ENCODE measurements at places on chromosomes 6 and 20.

DNA sequence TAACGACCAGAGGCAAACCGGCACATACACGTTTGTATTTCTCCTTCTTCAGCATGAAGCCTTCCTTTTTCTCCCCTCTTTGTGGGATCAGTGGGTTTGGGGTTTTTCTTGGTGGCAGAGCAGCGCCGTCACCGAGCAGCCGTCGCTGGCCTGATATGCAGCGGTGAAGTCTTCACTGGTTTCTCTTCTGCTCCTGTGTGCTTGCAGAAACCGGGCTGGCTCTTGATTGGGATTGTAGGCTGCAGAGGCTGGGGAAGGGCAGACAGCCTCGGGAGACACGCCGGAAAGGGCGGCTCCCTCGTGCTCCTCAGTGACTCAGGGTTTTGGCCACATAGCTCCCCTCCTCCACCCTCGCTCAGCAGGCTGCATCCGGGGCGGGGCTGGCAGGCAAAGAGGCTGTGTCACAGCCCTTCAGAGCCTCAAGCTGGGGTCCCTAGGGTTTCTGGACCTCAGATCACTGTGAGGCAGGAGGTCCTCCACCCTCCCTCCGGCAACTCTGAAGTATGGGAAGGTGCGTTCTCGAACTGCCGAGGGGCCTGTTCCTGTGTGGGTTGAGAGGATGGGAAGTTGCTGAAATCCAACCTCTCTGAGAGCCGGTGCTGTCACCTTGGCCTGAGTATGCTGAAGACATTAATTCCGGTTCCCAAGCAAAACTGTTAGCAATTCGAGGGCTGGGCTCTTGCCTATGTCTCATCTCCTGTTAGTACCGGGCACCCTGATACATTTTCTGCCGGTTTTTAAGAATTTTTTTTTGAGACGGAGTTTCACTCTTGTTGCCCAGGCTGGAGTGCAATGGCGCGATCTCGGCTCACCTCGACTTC lies 24.2 kb downstream of the NQO2 start:
- peak; percentile 89 for DNase-seq

DNA sequence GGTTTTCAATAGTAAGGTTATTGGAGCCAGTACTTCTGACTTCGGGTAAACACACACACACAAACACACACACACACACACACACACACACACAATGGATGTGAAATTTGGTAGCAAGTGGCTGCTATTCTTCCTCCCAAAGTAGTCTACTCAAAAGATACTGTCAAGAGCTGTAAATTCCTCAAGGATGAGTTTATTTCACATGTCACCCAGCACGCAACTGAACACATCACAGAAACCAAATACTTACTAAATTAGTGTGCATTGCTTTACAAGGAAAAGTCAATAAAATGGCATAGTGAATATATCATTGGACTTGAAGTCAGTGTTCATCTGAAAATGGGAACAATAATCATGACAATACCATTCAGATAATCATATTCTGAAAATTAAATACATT lies 32.9 kb downstream of the MMUT start:
- DNase-seq = no peak

GRCh38 chr6:160933256-160933655 lies 58.3 kb upstream of the MAP3K4 start:
- no peak for DNase-seq

DNA sequence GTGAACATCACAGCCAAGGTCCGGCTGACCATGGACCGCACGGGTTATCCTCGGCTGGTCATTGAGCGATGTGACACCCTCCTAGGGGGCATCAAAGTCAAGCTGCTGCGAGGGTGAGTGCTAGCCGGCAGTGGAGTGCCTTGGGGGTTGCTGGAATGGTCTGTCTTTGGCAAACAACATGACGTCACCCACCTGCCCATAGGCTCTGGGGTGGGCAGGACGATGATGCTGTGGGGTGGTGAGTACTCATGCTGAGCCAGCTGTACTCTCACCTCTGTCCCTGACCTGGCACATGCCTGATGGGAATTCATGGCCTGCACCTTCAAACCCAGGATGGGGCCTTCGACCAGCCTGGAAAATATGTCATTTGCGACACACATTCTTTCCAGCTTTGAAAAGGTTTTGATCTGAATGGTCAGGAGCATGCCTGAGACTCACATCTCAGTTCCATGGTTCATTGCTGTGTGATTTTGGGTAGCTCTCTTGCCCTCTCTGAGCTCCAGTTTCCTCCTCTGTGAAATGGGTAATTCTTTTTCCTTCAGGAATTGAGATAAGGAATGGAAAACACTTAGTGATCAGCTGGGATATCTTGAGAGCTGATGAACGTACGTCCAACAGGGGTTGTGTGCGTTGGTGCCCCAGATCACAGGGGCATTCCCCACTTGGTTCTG lies 6.7 kb downstream of the BPIFB4 start:
- no peak for DNase-seq

DNA sequence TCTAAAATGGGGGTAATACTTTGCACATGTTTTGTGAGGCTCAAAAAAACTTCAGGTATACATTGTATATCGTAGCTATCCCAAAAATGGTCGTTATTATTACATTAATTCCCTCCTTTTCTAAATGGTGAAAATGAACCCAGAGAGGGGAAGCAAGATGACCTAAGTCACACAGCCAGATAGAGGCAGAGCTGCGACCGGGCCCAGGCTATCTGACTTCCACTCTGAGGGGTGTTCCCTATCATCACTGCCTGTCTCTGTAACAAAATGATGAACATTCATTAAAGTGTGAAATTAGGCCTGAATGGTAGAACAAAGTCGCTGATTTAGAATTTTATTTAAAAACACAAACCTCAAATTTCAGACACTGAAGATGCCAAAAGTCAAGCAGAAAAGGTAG lies 29.1 kb upstream of the RIMS4 start:
- no peak for DNase-seq

DNA sequence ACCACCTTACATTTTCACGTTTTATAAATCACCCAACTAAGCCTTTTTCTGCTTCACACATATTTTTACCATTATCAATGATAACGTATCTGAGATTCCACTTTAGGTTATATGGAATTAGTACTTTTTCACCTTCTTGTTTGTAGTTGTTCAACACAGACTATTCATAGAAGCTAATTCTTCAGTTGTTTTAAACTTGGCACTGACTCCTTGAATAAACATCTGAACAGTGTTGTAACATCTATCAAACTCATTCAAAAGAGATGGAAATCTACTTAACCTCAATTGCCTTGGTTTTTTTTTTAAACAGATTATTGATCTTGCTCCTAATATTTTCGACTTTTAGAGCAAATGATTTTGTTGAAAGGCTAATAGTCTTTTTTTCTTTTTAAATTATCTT lies 34.2 kb downstream of the PTPRA start:
- no peak for DNase-seq

- no peak for DNase-seq
Observed at GRCh38 chr6:117303323-117303722, 38.0 kb downstream of the VGLL2 start.

GRCh38 chr20:10356628-10357027 lies 77.4 kb downstream of the MKKS start:
- DNase-seq = no peak

GRCh38 chr20:36440370-36441026 lies 100.8 kb upstream of the MYL9 start:
- DNase-seq = no peak

DNA sequence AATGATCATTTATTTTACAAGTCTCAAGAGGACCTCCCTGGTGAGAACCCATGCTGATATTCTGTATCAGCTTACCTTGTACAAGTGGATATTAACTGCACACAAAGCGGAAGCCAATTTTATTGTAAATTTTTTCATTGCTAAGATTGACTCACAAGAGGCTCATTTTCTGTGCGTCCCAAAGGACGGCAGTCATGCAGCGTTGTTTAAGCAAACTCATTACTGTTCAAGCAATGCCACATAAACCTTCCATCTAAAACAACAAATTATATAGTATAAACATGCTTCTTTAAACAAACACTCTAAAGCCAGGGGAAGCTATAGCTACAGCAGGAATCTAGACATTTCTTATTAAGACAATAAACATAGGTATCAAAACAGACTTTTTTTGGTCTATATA lies 575.3 kb downstream of the FRK start:
- no peak for DNase-seq

GRCh38 chr6:153150752-153151440 lies 19.8 kb upstream of the RGS17 start:
- DNase-seq = no peak

- DNase-seq = no peak
Observed at GRCh38 chr6:138250513-138251247, 32.4 kb upstream of the PBOV1 start.

DNA sequence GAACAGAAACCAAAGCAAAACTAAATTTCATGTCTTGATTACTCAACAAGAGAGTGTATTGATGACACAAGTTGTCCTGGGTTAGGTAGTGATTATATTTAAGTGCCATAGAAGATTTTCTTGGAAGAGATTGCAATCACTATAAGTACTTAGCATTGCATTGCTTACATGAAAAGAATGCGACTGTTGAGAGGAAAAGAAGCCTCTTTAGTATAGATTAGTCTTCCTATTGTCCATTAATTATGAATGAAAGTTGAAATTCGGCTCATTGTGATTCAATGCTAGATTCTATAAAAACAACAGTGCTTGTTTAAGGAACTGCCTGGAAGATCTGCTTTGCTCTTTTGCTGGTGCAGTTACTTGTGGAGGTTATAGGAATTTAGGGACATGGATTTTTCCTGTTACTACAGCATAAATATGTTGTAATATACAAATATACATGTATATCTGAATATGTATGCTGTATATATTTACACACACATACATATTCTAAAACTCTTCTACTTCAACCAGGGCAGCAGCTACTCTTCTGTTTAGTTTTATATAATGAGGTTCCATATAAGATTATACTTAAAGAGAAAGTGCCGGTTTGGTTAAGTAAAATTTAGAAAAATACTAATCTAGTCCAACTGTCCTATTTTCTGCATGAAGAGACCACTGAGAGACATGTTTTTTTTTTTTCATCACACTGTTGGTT lies 796.3 kb downstream of the KIF16B start:
- DNase-seq = no peak

GRCh38 chr6:124738482-124738881 lies 223.8 kb upstream of the RNF217 start:
- no peak for DNase-seq

- DNase-seq = no peak
Observed at GRCh38 chr20:59424976-59425375, 124.6 kb downstream of the EDN3 start.

DNA sequence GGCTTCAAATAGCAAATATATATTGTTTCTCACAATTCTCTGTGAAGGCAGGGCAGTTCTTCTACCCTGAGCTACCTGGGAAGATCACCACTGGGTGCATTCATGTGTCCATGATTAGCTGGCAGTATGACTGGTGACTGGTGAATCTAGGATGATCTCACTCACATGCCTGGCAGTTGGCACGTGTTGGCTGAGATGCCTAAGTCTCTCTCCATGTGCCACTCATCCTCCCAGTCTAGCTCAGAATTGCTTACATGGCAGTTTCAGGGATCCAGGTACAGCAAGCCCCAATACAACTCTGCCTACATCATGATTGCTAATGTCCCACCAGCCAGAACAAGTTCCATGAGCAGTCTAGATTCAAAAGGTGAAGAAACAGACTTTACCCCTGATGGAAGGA lies 346.8 kb upstream of the CNR1 start:
- no peak for DNase-seq

GRCh38 chr6:39102071-39102820 lies 12.7 kb downstream of the SAYSD1 start:
- peak; percentile 9 for DNase-seq

GRCh38 chr6:4776131-4776492 lies at the start of gene CDYL:
Gene CDYL (plus strand): TSS chr6:4776404. CDS start chr6:4776784, 380 bp downstream.
- peak; percentile 95 for DNase-seq

- DNase-seq = no peak
Observed at GRCh38 chr6:94401311-94401710, 982.0 kb upstream of the EPHA7 start.

- no peak for DNase-seq
Observed at GRCh38 chr6:151021896-151022295, 156.4 kb downstream of the MTHFD1L start.

DNA sequence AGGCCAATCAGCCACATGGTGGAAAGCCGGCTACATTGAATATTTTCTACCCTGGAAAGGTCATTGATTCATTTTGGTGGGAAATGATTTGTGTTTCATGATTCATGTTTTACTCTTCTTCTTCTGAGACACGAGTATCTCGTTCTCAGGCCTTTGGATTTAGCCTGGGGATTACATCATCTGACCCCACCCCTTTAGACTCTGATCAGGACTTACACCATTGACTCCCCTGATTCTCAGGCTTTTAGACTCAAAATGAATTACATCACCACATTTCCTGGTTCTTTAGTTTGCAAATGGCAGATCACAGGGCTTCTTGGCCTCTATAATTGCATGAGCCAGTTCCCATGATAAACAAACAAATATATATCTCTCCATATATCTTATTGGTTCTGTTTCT lies 228.8 kb downstream of the ADGRG6 start:
- no peak for DNase-seq

GRCh38 chr6:38168699-38169098 lies 349.2 kb downstream of the ZFAND3 start:
- DNase-seq = no peak

Measured in activated naive CD8-positive, alpha-beta T cell treated with anti-CD3 and anti-CD28 coated beads for 36 hours (primary cell).